ENCODE measurements at places on chromosomes 12 and 14. TPM values are rescaled to one million over a fixed set of nuclear protein-coding genes. Genes with fewer than 3 reads are reported as not detected.

DNA sequence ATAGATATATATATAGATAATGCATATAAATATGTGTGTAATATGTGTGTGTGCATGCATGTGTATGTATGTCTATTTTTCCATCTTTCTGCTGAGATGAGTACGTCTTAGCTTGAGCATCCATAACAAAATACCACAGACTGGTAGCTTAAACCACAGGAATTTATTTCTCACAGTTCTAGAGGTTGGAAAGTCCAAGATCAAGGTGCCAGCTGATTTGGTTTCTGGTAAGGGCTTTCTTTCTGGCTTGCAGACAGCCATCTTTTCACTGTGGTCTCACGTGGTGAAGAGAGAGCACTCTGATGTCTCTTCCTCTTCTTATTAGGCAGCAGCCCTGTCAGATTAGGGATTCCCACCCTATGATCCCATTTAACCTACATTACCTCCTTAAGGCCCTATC lies 47.3 kb downstream of the ACSM4 start:
- DNase-seq: no peak

CYP46A1 gene
- total RNA-seq: 0.59 TPM

GRCh38 chr12:127957001-127957660 lies 309.8 kb upstream of the TMEM132C start:
- DNase-seq: no peak

- DNase-seq: no peak
These were observed 121.9 kb upstream of the FKBP4 start for GRCh38 chr12:2672863-2673262.

- DNase-seq: no peak
These were observed 56.3 kb downstream of the SETD3 start for GRCh38 chr14:99424306-99424877.

RFX4 gene
- total RNA-seq: not detected

DNA sequence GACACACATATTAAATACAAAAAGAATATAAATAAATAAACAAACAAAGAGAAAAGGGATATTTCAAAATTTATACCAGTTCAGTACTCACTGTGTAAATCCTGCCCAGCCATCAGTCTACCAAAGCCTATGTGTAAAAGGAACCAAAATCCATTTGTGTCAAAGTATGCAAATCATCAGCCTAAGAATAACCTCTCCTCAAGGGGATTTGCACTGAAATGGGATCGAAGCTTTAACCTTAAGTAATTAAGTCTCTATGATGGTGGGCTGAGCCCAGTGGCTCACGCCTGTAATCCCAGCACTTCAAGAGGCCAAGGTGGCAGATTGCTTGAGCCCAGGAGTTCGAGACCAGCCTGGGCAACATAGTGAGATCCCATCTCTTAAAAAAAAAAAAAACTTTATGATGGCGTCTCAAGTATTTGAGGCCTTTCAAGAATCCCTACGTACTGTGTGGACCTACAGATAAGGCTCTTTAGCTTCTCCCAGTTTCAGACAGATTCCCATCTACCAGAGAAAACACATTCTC lies 57.8 kb upstream of the METAP2 start:
- no peak for DNase-seq

RNASE1 gene
- total RNA-seq: not detected

PTHLH gene
- 3.2 TPM for total RNA-seq

Measured in osteoblast (primary cell).